ENCODE measurements at places on chromosomes 7 and 10.
A peak's percentile ranks its signal among the peaks of the same experiment; 100 is the strongest.

- no peak for DNase-seq
Measured at GRCh38 chr10:27252267-27253000, 11.8 kb upstream of the ACBD5 start.

- DNase-seq, result no peak
Measured at GRCh38 chr10:3764626-3765112, 20.3 kb downstream of the KLF6 start.

DNA sequence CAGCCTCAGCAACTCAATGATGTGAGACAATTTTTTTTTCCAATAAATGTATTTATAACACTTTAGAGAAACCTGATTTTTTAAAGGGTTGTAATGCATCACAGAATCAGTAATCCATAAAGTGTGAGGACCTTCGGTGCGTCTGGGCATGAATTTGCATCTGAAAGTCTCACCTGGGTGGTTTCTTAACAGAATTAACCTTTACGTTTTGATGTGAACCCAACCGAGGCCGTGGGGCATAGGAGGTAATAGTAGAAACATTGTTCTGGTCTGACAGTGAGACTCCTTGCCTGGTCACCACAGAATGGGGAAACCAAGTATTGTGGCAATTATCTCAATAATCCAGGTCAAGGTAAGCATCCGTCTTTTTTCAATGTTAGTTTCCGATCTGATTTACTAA lies 114.6 kb downstream of the PRKCQ start:
- DNase-seq, result peak; percentile 21

DNA sequence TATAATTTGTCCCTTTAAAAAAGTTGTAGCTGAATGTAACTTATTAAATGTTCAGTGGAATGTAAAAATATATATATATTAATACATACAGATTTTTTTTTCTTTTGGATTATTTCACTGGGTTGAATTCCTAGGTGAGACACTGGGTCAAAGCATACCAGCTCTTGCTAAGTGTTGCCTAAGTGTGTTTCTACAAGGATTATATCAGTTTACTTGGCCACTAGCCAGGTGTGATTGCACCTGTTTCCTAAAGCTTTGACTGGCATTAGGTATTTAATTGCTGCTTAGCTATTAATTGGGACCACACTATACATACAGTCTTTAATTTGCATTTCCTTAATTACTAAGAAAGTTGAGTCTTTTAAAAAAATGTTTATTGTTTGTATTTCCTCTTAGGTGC lies 5.5 kb upstream of the ELOVL3 start:
- no peak for DNase-seq

DNA sequence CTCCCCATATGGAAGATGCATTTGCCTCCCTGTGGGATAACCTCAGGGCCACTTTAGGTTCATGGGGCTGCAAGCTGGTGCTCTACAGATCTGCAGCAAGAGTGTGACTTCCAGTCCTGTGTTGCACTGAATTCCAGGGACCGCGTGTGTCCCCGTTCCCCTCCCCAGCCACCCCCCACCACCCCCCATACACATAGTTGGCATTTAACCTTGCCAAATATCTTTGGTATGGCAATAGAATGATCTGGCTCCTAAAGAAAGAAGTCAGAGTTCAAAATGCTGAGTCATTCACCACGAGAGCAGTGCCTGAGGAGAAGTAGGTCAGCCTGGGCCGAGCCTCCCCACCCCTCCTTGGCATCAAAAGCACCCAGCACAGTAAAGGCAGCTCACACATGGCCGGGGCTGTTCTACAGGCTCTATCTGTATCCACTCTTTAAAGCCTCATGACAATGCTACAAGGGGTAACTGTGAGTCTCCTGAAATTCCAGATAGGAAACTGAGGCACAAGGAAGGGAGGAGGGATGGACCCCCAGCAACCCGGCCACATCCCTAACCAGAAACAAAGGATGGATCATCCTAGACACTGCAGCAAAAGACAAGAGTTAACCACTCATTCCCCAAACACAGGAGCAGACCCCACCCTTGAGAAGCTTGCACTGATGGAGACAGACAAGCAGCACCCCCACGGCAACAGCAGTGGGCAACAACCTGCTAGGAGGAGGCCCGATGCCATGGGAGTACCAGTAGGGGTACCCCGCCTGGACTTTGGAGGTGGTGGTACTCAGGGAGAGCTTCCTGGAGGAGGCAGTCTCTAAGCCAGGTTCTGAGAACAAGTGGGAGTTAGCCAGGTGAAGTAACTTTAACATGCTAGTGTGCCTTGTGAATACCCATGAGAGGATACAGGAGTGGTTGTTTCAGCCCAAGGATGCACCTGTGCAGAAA lies 70.3 kb upstream of the NANOS1 start:
- no peak for DNase-seq

- DNase-seq, result no peak
Measured at GRCh38 chr10:57145548-57145947, 784.5 kb upstream of the ZWINT start.
